AG04449 (cell line): ENCODE measurements at places on chromosomes 4 and X.

- no peak for DNase-seq
Observed at GRCh38 chr4:72446353-72447055, 122.5 kb downstream of the ADAMTS3 start.

GRCh38 chr4:144202081-144202480, 61.6 kb upstream of the GYPA start:
- DNase-seq: no peak

DNA sequence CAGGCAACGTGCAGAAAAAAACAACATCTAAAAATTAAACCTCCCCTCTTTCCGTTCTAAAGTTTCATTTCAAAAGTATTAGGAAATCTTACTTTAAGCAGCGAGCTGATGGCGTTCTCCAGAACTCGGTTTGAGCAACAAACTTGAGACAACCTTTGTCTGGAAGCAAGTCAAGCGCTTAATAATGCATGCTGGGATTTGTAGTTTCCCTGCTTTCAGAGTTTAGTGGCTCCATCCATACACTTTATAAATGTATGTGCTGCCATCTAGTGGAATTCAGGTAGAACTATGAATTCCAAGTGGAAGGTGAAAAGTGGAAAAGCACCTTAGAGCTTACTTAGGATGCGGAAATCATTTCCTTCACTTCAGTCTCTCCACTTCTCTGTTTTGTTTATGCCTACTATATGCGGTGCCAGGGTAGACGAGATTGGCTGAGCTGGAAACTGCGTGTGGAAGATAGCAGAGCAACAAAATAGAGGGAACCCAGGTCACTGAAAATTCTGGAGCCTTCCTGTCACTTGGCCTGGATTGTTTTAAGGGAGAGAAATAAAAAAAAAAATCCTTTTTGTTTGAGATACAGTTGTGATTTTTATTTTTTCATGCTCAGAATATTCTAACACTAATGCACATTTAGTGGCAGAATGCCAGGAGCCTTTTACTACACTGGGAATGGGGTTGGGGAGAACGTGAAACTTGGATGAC, at the start of gene BDH2:
BDH2 (minus strand) TSS at position 144 of the 702 bp plus-strand sequence. CDS start 3,580 bp downstream, outside the sequence.
- DNase-seq: peak; percentile 83

DNA sequence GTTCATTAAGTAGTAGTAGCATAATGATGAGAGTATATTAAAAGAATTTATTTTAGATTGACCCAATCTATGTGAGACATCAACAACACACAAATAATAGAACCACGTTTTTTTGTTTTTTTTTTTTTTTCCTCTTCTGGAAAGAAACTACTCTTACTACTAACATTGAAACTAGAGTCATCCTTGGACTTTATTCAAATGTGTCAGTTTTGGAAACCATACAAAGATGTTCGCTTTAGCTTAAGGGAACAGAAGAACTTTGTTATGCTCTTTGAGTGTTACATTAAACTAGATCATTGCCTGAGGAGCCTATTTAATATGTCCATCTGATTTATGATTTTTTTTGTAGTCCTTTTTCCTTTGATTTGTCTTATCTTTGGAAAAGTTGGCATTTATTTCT, 166.7 kb downstream of the RPA4 start:
- no peak for DNase-seq

GRCh38 chr4:14726441-14726840, 275.8 kb upstream of the CPEB2 start:
- no peak for DNase-seq

DNA sequence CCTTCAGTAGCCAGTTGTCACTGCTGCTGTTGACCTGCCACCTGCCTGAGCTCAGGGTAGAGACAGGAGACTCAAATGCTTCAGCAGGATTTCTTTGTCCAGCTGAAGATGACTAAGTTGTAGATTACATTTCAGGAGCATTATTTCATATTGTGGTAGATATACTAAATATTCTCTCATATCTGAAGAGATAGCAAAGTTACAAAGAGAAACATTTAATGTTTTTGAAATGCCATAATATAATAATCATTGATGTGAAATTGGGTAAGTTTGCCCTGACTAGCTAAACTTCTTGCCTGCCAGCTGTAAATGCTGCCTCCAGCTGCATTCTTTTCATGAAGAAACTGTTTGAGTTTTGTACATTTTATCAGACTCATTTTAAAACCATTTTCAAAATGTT, 247.6 kb upstream of the CNKSR2 start:
- DNase-seq: no peak

DNA sequence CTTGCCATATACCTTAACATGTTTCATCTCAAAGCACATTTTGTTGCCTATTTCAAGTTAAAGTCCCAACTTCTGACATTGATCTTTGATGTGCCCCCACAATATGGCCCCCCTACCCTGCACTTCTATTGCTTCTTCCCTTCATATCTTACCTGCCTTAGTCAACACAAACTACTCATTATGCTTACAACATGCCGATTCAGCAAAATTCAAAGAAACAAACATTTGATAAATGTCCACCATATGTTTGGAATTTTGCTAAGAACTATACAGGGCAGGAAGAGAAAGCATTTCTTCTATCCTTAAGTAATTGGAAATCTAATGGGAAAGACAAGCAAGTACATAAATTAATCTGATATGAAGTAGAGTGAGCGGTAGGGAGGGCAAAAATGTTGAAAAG, 25.6 kb downstream of the NAA11 start:
- DNase-seq: no peak

DNA sequence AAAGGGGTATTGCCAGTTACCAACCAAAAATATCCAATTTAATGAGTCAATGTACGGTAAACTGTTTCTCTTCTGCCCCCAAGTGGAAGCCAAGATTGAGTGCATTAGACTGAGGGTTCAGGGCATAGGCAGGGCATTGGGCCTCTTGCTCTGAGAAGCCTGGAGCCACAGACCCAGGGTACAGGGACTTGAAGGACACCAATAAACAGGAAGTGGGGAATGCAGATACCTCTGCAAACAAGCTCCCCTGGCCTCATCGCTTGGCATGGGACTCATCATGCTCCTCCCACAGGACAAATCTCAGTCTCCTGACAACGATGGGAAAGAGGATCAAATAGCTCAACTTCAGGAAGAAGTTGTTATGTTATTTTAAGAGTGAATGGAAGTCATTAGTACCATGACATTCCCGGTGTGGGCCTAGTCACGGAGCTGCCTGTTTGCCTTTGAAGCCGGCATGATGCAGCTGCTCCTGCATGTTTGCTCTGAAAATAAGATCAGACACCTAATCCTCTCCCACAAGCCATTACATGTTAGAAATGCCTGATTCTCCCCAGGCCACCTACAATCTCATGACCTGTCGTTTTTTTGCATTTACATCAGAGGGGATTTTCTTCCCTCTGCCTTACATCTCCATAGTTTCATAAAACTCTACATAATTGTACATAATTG, 224.2 kb downstream of the RCHY1 start:
- no peak for DNase-seq

GRCh38 chr4:16125571-16126445, 42.0 kb upstream of the PROM1 start:
- peak; percentile 3 for DNase-seq

DNA sequence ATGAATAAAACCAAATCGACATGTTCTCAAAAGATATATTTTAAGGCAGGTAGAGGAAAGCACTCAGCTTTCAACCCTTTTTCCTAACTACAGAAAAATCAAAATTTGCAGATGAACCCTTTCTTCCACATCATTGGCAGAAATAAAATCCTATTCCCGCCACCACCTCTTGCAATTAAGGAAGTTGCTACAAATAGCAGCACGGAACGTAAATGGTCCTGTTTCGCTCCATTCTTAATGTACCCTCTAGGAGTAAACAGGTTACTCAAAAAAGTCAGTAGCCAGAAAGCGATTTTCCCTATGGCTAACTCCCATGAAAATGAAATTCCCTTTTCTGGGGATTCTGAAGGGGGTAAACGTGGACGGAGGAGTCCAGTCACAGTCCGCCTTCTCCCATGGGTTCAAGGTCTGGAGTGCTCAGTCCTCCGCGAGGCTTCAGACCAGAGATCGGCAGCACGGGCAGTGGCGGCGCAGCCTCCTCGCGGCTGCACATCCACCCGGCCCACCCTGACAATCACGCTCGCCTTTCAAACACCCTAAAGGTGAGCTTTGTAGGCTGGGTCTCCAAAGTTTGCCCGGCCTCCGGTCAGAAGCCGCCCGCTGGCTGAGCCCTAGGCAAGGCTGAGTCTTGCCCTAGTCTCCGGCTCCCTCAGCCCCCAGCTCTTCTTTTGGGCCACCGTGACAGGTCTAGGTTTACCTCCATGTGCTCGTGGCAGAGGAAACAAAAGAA, 1.8 kb downstream of the ATP11C start:
- DNase-seq: no peak

DNA sequence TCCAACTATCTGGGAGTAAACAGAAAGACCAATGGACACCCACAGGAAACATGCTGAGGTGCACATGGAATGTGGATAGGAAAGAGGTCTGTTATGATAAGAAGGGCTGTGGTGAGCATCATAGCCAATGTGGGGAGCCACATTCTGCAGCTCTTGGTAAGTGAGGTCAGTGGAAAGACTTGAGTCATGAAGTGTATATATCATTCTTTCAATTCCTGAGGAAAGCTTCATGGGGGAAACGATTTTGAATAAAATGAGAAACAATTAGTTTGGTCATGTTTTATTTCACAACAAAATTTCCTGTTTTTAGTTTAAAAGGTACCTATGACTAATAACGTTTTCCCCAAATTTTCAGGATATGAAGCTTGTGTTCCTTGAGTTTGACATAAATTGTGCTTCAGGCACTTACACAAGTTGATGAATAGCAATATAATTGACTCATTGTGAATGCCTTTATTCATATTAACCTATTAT, 41.4 kb upstream of the RASSF6 start:
- peak; percentile 96 for DNase-seq

DNA sequence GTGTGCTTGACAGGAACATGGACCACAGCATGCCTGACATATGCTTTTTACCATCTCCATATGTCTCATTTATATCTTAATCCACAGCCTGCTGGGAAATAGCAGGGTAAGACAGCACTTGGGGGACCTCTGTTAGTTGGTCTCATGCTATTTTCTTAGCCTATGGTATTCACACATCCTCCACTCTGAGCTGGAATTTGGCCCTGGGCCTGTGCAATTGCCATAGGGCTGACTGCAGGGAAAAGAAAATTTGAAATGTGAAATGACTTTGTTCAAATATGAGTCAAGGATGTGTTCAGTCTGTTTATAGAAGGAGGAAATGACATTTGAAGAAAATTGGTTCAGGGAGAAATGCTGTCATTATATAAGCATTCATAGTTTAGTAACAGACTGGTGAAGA, 9.6 kb upstream of the MAP7D3 start:
- peak; percentile 70 for DNase-seq

DNA sequence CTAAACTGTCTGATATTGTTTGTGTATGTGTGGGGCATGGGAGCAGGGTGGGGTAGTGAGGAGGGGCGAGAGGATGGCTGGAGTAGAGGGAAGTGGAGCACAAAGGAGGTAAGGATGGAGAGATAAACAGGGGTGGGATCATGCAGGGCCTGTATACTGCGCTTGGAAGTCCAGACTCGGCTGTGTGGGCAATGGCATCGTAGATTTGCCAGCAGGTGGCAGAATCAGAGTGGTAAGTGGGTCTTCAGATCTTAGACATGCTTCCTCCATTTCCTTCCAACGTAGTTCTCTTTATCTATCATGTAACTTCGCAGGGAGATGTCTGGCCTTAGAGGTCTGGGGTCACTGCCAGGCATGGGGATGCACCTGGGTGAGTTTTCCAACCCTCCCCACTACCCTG, 155.5 kb downstream of the PDGFRA start:
- no peak for DNase-seq

GRCh38 chr4:3189459-3189858, 59.5 kb upstream of the MSANTD1 start:
- DNase-seq: no peak

DNA sequence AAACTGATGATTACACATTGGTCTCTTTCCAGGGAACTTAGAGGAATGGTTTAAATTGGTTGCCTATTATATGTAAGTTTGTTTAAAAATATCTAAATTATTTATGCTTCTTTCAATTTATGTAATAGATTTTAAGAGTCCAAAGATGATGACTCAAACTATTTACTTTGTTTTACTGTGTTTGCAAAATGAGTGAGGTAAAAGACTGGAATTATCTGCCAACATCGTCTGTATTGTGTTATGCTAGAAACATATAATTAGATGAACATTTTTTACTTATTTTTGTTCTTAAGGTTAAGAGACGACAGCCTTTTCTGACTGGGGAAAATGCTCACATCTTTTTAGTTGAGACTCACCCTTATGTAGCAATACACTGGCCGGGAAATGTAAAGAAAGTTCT, 51.1 kb upstream of the SYTL5 start:
- no peak for DNase-seq

- DNase-seq: no peak
Observed at GRCh38 chrX:148500423-148501385, at the start of gene AFF2. Gene AFF2, plus strand, starts transcription at chrX:148500617. Its CDS starts 481 bp downstream, at chrX:148501098.

GRCh38 chr4:83585982-83586508, 50.1 kb downstream of the GPAT3 start:
- DNase-seq: no peak

GRCh38 chr4:76989391-76990061, 40.0 kb downstream of the SEPTIN11 start:
- no peak for DNase-seq

DNA sequence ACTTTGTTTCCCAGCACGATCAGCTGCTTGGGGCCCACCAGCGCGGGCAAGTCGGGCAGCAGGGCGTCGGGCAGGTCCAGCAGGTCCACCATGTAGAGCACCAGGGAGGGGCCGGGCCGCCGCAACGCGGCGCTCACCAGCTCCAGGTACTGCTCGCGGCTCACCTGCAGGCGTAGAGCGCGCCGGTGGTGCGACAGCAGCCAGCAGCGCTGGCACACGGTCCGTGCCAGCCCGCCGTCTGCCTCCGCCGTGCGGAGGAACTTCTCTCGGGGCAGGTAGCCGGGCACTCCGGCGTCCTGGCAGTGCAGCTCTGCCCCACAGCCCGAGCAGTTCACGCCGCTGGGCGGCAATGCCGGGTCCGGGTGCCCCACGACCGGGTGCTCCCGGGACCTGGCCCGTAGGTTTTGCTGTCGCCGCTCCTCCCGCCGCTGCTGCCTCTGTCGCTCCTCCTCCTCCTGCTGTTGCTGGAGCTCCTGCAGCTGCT, 527 bp downstream of the NOA1 start:
- no peak for DNase-seq

DNA sequence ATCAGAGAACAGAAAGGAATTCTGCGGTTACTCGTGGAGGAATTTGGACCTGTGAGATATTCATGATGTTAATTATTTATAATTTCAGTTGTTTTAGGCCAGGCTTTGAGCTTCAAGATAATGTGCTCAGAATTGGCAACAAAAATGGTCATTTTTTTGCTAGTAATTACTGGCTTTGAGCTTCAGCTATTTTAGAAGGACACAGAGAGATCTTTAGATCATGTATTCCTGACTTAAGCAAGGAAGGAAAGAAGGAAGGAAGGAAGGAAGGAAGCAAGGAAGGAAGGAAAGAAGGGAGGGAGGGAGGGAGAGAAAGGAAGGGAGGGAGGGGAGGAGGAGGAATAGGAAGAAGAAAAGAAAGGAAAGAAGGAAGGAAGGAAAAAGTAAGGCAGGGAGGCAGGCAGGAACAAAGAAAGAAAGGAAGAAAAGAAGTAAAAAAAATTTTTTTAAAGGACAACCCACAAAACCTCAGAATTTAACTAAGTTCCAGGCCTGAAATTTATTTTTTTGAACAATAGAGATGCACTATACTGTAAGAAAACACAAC, 277.9 kb upstream of the KLF3 start:
- no peak for DNase-seq

- DNase-seq: no peak
Observed at GRCh38 chrX:104852241-104852640, 286.2 kb downstream of the IL1RAPL2 start.
